ENCODE measurements at places on chromosomes 1 and 21.
A peak's percentile ranks its signal among the peaks of the same experiment; 100 is the strongest.

DNA sequence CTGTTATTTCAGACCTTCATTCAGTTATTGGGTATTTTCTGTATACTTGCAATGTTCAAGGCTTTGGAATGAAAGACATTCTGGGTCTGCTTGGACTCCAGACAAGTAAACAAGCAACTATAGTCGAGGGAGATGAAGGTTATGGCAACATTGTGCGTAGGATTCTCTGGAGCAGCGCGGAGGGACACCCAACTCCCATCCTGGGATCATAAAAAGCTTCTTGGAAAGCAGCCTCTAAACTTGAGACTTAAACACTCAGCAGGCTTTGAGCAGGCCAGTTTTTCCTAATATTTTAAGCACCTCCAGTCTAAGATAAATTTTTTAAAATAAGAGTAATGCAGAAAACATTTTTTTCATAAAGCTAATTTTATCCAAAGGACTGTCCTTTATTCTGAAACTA lies 7.6 kb upstream of the LYST start:
- DNase-seq = no peak

DNA sequence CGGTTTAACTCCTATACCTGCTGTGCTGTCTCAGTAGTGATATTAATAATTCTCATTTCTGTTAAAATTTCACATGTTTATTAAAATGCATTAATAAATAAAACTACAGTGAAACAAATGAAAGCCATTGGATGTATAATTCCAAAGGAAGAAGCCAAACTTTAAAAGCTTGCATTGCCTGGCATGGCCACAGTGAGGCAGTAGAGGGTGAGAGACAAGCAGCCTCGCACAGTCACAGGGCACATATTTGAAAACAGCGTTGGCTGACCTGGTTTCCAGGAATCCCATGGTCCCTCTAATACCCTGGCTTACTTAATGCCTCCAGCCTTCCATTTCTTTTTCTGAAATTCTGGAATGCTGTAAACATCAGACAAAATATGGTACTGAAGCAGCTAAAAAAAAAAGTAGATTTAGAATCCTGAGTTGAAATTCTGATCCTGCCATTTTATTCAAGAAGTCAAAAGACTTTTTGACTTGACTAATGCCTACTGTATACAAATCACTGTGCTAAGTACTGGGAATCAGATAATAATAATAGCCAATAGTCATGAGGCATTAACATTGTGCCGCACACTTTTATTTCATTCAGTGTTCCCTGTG lies 6.7 kb upstream of the RNASEL start:
- DNase-seq = peak; percentile 83

- no peak for DNase-seq
These were observed 51.2 kb downstream of the WLS start for GRCh38 chr1:68181165-68181556.

DNA sequence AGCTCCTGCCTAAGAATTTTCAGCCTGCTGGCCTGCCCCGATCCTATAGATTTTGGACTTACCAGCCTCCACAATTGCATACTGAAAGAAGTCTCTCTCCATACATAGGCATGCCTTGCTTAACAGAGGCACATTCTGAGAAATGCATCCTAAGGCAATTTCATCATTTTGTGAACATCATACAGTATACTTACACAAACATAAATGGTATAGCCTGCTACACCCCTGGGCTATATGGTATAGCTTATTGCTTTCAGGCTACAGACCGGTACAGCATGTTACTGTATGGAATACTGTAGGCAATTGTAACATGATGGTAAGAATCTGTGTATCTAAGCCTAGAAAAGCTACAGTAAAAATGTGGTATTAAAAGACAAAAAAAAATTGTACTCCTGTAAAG lies 174.7 kb downstream of the NRIP1 start:
- DNase-seq = no peak

DNA sequence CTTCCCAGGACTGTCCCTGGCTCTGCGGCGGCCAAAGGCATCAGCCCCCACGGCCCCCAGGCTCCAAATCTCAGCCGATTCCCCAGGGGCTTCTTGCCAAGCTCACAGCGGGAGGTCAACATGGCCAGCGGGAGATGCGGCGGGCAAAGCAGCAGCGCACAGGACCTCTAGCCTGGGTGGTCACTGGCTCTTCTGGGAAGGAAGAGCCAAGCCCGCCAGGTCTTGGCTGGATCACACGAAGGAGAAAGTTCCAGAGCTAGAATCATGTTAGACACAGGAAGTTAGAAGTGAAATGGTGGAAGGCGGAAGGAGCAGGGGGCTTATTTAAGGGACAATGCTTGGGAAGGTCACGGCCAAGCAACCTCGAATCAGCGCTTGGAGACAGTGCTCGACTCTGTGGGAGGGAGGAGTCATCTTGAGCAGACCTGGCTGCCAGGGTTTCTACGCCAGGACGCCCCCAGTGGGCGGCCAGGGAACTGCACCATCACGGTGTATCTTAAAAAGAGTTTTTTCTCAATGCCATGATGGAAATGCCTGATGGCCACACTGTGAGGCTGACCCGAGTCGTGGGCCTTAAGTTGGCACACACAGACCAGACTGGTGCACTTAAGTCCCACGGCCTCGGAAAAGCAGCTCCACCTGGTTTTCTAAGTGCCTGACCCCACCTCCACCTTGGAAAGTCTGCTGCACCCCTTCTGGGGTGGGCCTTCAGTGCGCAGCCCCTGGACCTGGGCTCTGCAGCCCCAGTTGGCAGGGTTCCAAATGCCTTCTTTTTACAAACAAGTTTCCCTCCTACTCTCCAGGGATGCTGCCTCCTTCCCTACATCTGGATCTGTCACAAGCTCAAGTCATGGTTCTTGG lies 29.3 kb downstream of the SLC66A1 start:
- DNase-seq = peak; percentile 67

DNA sequence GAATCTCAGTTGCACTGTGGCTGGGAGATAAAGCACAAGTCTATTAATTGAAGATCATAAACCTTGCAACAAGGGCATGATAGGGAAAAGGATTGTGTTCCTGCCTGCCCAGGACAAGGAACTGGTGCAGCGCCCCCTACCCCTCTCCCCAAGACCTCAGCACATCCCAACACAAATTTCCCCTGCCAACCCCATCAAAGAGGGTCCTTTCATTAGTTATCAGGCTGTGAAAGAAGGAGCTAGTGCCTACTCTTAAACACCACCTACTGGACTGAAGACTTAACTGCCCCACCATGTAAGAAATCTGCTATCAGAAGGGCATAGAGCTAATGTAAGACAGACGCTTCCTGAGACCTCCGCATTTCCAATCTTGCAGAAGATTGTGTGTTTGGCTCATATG lies 372.6 kb downstream of the AGBL4 start:
- DNase-seq = no peak

DNA sequence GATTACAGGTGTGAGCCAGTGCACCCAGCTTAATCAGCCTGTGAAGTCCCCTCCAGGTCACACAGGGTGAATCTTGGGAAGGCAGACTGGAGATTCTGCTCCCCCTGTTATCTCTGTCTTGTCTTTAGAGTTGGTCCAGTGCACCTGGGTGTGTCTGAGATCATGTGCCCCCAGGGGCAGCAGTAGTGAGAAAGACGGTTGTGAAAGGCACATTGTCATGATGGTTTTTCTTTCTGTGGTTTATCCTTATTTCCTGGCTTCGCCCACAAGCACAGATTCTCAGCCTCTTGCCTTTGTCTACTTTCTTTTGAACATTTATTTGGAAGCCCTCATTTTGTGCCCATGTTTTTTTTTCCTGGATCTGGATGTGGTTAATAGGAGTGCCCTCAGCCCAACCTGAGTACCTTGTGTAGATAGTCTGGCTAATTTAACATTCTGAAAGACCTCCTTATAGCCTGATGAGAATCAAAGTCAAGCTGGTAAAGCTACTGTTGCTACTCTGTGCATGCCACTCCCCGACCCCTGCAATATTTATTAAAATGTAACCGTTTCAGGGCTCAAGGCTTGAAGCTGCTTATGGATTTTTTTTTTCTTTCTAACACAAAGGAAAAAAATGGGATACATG lies 23.7 kb downstream of the UCK2 start:
- DNase-seq = no peak

Data from tibial artery (tissue), 4 donors.